Stimulated activated naive CD8-positive, alpha-beta T cell treated with anti-CD3 and anti-CD28 coated beads, Interleukin-15, Interleukin-2, amounts not matched to agents 100 U/mL and 50 U/mL, for 24 hours (primary cell): ENCODE measurements at places on chromosomes 5 and 9.

DNA sequence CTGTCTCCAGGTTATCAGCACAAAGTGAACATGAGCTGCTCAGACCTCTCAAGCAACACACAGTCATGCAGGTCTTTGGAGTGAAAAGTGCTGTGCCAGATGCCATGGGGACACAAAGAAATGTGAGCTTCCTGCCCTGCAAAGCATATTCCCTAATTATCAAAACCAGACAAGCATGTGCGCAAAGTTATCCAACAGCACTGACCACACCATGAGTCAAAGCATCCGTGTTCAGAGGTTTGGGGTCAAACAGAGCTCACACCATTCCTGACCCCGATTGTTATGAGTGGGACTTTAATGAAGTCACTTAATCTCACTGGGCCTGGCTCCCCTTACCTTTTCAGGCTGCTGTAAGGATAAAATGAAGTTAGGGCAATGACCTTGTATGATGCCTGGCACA lies 138.5 kb downstream of the SLIT3 start:
- no peak for DNase-seq

- peak; percentile 52 for DNase-seq
Observed at GRCh38 chr5:141951332-141951781, 6.6 kb downstream of the PCDH12 start.

DNA sequence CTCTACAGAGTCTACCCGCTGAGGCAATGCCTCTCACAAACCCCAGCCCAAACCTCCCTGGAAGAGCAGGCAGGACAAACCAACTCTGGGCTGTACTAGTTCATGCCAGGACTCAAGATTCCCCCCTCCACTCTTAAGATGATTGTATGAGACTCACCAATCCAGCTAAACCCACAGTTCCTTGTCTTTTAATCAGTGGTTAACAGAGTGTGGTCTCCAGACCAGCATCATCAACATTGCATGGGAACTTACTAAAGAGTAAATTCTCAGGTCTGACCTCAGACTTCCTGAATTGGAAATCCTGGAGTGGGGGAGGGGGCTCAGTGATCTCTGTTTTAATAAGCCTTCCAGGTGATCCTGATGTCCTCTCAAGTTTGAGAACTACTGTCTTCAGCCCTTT lies 240.9 kb downstream of the GAS1 start:
- DNase-seq: no peak

GRCh38 chr9:70390933-70391341 lies 23.5 kb downstream of the KLF9 start:
- no peak for DNase-seq

DNA sequence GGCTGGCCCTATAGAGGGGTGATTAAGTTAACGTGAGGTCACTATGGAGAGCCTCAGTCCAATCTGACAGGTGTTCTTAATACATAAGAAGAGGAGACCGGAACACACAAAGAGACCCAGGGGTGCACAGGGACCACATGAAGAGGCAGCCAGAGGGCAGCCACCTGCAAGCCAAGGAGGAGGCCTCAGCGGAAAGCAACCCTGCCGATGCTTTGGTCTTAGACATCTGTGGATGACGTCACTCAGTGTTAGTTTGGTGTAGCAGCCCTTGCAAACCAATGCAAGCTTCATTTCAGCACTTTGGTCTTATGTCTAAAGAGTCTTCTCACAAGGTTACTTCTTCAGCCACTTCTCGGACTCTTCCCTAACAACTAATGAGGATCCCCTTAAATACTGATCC lies 47.6 kb upstream of the GRHPR start:
- DNase-seq: peak; percentile 21

DNA sequence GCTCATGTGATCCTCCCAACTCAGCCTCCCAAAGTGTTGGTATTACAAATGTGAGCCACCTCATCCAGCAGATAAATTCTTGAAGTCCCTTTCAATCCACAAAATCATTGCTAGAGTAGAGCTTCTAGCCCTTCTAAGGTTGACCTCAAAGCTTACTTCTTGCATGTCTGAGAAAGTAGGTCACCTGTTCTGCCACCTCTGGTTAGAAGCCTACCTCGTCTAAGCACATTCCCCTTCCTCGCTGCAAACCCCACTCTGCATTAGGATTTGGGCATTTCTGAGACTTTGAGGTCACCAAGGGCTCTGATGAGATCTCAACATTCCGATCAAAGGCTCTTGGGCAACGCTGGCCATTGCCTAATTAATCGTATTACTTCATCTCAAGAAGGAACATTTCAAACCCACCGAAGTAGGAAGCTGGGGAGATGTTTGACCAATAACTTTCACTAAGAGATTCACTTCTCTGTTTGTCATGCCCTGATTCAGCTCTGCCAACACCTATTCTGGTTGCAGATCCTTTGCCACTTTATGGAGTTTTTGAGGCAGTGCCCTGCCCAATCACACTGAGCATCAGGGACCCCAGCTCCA lies 8.6 kb downstream of the ADAM19 start:
- no peak for DNase-seq

DNA sequence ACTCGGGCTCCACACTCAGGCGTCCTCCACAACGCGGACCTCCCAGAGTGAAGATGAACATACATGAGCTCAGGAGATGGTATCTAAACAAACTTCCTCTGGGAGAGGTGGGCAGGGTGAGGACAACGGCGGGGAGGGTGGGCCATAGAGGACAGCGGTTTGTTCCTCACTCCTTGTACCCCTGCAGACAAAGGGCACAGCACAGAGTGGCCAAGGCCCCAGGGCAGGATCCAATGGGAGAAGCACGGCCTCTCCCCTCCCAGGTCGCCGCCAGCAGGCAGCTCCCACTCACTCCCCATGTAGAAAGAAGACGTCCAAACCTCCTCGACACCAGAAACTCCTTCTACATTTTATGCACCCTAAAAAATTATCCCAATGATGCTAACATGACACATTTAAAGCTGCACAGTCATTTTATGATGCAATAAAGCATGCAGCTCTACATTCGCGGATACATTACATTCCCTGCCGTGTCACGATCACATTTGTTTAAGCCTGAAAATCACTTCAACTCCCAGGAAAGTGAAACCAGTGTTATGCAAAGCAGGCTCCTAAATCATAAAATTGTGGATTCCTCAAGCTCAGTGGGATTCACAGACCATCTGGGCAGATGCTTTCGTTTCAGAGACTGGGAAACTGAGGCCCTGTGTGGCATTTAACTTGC lies 87.5 kb upstream of the SARDH start:
- no peak for DNase-seq

- DNase-seq: no peak
Observed at GRCh38 chr9:4159696-4160095, 140.2 kb downstream of the GLIS3 start.

GRCh38 chr5:171593976-171594375 lies 174.5 kb downstream of the FGF18 start:
- DNase-seq: no peak

- DNase-seq: no peak
Observed at GRCh38 chr9:20319241-20319640, 303.1 kb downstream of the MLLT3 start.

DNA sequence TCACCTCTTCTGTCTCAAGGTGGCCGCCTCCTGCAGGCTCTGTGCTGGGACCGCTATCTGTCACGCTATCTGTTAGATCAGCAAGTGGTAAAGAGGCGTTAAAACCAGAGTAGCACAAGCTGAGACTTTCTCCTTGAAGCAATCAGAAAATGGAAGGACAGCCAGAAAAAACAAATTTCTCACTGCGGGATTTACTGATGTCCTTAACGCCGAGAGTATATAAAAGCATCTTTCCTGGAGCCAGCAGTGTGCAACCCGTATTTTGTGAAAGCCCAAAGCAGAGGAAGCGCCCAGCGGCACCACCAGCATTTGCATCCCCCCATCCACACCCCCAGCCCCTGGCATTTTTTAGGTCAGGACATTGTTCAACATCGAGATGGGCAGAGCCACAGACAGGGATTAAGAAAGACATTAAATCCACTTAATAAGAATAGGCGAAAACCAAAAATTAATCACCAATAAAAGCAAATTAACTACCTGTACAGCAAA lies 48.6 kb downstream of the DUSP1 start:
- DNase-seq: no peak

DNA sequence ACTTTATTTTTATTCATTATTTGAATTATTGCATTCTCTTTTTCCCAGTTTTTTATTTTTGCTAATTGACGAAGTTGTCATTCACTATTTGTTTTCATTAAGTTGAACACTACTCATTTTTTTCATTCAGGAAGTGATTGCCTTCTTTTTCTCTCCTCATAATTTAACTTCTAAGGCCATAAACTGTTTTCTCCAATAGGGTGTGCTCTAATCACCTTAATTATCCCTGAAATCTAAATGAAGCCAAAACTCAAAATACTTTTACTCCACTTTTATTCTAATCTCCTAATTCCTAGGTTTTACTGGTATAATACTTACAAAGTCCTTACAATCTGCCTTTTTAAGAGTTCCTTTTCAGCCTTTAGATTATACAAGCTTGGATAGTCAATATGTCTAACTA lies 2.9 kb upstream of the OR13C2 start:
- DNase-seq: no peak

GRCh38 chr5:68216245-68217046 lies 890 bp downstream of the PIK3R1 start:
- DNase-seq: peak; percentile 70

- DNase-seq: no peak
Observed at GRCh38 chr9:132597073-132597775, 14.8 kb downstream of the BARHL1 start.

- DNase-seq: no peak
Observed at GRCh38 chr5:4212071-4212739, 616.6 kb downstream of the IRX1 start.

DNA sequence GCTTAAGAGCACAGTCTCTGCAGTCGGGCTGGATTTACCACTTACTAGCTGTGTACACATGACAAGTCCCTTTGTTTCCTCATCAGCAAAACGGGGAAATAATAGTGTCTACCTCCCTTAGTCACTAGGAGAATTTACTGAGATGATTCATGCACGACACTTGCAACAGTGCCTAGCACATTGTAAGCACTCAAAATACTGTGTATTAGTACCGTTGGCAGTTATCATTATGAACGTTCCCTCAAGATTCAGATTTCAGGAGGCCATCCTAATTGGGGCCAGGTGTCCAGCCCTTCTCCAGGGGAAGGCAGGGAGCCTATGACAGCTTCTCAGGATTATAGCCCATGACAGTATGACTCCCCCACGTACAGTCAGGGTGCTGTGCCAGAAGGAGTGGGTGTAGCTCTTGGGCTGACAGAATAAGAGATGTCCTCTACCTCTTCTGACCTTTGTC lies 164.3 kb downstream of the DOCK2 start:
- no peak for DNase-seq

DNA sequence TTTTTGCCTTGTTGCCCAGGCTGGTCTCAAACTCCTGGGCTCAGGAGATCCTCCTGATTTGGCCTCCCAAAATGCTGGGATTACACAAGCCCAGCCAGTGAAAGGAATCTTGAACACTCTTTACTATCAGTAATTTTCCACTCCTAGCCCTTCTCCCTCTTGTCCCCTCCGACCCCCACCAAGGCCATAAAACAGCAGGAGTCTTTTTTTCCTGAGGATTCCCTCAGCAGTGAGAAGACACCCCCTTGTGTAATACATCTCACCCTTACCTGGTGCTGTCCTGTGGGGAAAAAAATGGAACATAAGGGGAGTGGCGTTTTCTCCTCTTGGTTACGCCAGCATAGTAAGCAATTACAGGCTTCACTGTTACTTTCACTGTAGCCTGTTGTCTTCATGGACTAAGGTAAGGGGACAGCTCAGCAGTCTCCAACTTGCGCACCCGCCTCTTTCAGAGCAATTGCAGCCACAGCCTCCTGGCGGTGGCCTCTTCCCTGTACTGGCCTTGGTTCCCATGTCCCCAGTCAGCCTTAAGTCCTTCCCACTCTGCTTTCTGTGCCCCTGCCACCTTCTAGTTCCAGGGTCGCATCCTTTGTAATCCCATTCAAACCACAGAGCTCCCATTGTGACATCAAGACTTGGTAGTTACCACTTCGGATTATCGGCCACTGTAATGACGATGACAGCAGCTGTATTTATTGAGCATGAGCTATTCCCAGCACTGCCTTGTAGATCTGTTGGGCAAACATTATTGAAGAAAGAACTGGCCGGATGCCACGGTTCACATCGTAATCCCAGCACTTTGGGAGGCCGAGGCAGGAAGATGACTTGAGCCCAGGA lies 10.0 kb downstream of the NAIF1 start:
- no peak for DNase-seq

DNA sequence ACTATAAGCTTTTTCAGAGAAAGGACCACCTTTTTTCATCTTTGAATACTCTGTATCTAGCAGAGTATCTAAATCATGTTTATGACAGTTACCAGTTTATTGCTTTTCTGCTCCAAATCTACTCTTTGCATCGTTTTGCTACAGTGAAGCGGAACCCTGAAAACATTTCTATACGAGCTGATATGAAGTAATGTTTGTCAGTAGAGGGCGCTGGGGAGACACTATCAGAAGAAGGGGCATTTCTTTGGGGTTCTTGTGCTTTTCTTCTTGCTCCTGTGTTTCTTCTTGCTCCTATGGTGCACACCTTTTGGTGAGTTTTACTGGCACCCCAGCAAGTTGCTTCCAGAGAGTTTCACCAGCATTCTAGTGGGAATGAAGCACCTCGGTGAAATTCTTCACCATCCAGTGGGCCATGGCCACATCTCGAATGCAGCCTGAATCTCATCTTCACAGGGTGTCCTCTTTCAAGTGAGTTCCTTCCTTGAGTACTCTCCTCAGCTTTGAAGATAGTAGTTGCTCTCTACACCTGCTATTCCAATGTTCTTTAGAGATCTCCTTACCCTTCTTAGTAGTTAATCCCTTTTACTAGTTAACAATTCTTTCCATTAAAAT lies 98.4 kb downstream of the FGF1 start:
- peak; percentile 35 for DNase-seq

DNA sequence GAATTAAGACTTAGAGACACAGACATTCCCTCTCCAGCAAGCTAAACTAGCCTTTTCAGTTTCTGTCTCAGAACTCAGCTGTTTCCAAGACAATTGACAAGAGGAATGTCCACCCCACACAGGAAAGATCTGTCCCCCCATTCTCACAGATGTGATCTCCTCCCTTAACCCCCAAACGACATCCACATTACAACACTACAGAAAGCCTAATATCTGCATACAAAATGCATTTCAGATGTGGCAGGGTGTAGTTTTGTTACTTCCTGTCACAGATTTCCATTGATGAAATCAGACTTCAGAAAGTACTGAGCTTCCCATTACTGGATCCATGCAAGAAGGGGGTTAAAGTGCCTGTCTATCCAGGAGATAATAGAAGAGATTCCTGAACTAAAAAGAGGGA lies 2.9 kb upstream of the ARSI start:
- DNase-seq: no peak

GRCh38 chr5:155625897-155626543 lies 612.5 kb downstream of the KIF4B start:
- no peak for DNase-seq

- DNase-seq: no peak
Observed at GRCh38 chr9:127318651-127319167, 54.1 kb downstream of the GARNL3 start.

GRCh38 chr5:179978792-179979191 lies 71.1 kb upstream of the TBC1D9B start:
- DNase-seq: no peak
